CD4-positive, alpha-beta T cell treated with Interleukin-4 for 4 hours (primary cell): ENCODE measurements at places on chromosomes 7 and 10.
A peak's percentile ranks its signal among the peaks of the same experiment; 100 is the strongest.

- no peak for DNase-seq
Observed at GRCh38 chr7:159157714-159158113, 13.0 kb upstream of the VIPR2 start.

GRCh38 chr10:114397651-114398145 is 6.6 kb downstream of the AFAP1L2 start:
- DNase-seq, result no peak

- DNase-seq, result peak; percentile 41
Observed at GRCh38 chr10:124153023-124153826, 59.8 kb upstream of the CHST15 start.

GRCh38 chr10:117424171-117424570 is 48.9 kb upstream of the PDZD8 start:
- no peak for DNase-seq

GRCh38 chr7:150317748-150318444 is 5.3 kb upstream of the LRRC61 start:
- no peak for DNase-seq
